Right ventricle myocardium inferior (tissue), 1 donor: ENCODE measurements at places on chromosomes 7 and 10.

- DNase-seq: peak; percentile 75
These were observed 178.6 kb upstream of the INHBA start for GRCh38 chr7:41881331-41882130.

DNA sequence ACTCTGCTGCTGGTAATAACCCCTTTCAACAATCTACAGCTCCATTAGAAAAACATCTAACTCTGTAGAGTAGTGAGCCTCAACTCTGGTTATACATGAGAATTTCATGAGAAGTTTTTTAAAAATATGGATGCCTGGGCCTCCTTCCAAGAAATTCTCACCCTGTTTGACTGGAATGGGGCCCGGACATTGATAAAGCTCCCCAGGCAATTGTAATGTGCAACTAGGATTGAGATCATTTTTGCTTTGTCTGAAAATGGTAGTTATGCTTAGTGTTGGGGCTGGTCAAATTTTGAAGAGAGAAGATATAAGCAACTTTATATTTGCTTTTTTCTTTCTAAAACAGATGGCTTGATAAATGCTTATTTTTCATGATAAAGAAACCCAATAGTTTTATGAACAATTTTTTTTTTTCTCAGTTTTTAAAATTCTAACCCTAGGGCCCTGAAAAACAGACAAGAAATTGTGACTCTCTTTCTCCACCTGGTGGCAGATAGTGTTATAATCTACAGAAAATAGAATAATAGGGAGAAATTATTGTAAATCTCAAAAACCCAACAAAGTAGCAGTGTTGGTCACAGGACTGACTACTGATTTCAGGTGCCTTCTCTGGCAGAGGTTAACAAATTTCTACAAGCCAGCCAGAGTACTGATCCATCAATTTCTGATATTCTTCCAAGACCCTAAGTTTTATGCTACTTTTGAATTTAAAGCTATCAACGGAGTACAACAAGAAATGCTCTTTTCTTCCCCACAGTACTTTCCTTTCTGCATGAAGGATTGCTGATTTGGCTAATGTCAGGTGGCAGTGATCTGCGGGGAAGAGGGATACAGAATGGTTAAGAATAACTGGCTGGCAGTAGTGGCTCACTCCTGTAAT, 174.8 kb downstream of the DKK1 start:
- DNase-seq: no peak

- DNase-seq: peak; percentile 82
These were observed 17.7 kb downstream of the CCL24 start for GRCh38 chr7:75795831-75796285.

DNA sequence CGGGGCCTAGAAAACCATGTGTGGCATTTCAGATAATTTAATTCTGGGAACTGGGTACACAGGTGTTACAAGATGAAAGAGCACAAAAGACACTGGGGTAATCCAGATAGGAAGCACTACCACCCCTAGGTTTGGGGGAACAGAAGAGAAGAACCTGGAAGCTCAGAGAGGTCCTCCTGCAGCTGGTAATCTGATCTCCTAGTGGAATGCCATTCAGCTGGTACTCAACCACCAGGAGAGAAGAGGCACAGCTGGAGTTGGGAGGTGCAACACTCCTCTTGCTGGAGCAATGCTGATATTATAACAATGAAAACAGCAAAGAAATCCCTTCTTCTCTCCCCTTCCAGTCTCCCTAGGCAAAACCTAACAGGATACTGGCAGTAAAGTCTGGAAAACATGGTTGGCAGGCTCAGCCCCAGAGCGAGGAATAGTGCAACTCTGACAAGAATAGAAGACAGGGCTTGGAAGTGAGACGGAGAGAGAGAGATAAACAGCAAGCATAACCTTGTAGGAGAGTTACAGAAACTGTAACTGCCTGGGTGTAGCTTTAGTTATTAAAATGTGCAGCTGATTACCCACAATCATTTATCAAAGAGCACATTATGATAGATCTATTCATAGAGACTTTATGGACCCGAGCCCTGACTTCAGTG, 35.0 kb downstream of the NRF1 start:
- DNase-seq: no peak

DNA sequence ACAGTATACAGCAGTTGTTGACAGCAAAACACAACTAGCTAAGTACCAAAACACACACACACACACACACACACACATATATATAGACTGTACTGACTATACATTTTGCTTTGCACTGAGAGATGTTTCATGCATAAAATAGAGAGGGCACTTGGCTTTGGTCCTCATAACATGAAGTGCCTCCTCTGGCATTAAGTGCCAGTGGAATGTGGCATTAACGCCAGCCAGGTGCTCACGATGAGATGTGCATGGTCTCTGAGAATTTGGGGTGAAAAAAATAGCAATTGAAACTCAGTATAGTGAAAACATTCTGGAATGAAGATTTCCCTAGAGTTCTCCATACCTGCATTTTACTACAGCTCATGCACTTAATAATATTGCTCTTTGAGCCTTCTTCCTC, 70.0 kb upstream of the INSYN2A start:
- DNase-seq: no peak

GRCh38 chr10:2681891-2682290, 385.5 kb upstream of the PFKP start:
- DNase-seq: no peak

GRCh38 chr10:5947471-5948207, 29.7 kb downstream of the IL15RA start:
- no peak for DNase-seq

- DNase-seq: no peak
These were observed 49.4 kb downstream of the BUB3 start for GRCh38 chr10:123203393-123204126.

GRCh38 chr7:28190077-28190710, 9.6 kb upstream of the JAZF1 start:
- no peak for DNase-seq

DNA sequence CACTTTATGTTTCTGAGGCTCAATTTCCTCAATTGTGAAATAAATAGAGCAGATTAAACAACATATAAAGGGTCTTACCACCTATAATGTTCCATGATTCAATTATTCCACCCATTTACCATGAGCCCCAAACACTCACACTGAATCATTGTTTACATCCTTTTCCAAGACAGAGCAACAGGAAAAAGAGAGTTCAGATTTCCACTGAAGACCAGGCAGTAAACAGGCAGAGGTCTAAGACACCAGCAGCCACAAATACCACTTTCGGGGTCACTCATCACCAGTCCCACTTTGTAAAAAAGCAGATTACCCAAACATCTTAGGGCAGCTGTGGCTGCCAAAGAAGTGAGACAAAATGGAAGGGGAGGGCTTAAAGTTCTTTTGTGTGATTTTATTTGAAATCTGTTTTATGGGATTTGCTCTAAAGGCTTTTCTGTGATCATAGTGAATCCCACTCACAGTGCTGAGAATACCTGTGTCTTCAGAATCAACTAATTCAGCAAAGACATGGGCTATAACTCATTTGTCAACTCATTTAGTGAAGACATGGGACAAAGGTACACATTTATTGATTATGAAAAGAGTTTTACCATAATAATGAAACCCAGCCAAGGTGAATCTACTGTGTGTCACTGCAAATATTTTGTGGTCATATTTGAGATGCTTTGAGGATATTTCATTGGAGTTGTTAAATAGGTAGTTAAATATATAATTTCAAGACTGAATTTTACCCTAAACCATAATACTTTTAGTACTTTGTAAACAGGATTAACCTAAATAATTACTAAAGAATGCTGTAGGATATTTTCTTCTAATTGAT, 24.8 kb upstream of the DLD start:
- DNase-seq: no peak

DNA sequence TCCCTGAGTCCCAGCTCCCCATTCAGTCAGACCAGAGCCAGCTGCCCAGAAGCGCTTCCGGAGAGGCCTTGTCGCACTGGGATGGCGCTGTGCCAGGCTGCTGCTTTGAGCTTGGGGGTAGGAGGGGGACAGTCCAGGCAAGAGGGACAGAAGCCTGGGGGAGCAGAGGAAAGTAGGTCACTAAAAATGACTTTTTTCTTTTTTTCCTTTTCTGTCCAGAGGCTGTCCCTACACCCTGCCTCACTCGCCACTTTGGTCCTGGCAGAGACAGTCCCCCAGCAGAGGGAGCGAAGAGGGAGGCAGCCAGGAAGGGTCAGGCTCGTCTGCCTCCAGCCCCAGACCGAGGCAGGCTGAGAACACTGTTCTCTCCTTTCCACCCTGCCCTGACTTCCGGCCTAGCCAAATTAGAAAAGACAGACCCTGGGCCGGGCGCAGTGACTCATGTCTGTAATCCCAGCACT, 15.8 kb upstream of the TRIM8 start:
- DNase-seq: peak; percentile 90

DNA sequence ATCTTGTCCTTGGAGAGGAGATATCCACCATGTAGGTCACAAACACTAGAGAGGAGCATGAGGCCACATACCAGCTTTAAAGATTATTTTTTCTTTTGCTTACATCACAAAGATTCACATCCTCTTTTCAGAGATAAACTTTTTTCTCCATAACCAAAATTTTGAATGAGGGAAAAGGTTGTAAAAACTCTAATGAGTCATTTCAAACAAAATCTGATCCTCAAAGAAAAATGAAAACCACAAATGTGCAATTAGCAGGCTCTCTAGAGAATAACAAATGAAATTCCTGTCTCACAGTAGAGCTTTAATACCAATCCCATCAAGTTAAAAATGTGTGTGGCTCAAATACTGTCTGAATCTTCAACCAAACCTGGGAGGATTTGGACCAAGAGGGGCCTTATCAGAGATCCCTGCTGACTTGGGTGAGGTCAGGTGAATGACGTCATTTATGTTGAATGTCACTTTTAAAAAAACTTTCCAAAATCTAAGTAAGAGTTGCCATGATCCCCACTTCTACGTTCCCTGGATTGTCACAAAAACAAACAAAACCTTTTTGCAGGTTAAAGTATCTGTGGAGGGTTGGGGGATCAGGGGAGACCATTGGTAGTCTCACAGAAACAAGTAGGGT, 261.5 kb upstream of the NPSR1 start:
- DNase-seq: no peak

DNA sequence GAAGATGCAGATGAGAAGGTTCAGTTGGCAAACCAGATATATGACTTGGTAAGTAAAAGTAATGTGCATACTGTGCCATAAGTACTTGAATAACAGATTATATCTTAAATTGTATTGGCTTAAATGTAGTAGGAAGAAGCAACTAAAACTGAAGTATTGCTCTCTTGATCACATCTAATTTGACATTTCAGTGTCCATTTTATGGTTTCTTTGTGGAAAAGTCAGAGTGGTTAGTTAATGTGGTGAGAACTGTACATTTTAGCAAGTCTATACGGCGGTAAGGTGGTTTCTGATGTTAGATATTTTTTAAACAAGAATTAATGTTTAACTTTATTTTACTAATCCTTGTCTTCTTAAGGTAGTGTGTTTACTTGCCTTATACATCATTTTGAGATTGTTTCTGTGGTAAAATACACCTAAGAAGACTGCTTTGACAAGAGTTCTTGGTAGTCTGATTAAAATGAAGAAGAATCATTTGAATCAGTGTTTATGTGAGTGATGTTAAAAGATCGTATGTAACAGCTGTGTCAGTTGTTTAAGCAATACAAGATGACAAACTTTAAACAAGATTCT, 5.1 kb downstream of the ING3 start:
- DNase-seq: no peak

GRCh38 chr10:110176141-110177030, 31.0 kb upstream of the MXI1 start:
- DNase-seq: no peak

- no peak for DNase-seq
These were observed 57.6 kb downstream of the SNX10 start for GRCh38 chr7:26349005-26349915.

DNA sequence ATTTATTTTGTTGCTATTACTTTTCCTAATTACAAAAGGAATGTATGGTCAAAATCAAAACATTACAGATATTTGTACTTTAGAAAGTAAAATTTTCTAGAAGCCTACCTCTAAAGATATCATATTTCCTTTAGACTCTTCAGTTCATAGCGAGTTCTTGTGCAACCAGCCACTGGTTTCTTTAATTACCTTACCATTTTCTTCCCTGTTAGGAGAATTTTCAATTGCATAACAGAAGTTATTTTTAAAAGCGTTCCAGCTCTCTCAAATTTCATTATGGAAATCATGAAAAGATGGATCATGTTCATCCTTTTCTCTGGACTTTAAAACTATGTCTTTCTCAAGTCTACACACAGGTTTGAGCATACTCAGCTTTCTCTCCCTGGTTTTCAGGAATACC, 5.0 kb upstream of the TRUB1 start:
- no peak for DNase-seq

GRCh38 chr7:47901542-47901941, 46.7 kb downstream of the PKD1L1 start:
- no peak for DNase-seq

GRCh38 chr7:24741679-24742505, 15.4 kb downstream of the GSDME start:
- DNase-seq: no peak

- no peak for DNase-seq
These were observed 71.6 kb downstream of the PLCE1 start for GRCh38 chr10:94065362-94065761.

GRCh38 chr10:127815147-127815546, 77.6 kb downstream of the CLRN3 start:
- DNase-seq: no peak

DNA sequence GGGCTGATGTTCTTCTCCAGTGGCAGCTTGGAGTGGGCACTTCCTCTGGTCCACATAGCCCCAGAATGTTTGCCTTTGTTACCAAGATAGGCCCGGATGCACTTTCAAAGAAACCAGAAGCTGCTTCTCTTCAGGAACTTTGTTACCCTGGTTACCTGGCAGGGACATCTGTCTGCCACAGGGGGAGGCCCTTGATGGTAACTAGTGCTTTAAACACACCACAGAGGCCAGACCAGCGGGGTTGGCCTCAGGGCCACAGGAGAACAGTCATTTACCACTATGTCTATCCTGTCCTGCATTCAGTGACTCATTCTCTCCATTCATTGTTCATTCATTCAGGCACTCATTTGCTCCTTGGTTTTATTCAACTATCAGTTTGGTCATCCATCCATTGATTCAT, 11.9 kb upstream of the PLEKHA1 start:
- no peak for DNase-seq

DNA sequence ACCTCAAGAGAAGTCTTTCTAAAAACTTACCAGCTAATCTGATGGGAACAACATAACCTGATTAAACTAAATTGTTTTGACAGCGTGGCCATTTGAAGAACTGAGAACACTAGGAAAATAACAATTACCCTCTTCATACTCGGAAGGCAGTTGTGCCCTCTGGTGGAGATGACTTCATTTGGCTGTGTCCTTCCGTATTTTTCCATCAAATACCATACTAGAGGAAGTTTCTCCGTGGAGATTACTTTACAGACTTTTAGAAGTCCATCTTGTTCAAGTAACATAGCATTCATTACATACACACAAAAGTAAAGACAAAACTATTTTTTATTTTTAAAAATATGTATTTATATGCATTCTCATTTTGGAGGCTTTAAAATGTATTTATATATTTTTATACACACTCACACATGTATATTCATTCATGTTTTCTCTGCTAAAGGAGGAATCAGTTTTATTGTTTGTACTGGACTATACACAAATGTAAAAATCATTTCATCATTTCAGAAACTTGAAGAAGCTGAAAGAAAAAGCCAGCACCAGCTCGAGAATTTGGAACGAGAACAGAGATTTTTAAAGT, 25.2 kb downstream of the SMNDC1 start:
- no peak for DNase-seq

GRCh38 chr10:92692697-92693533, 3.2 kb downstream of the HHEX start:
- no peak for DNase-seq
